ENCODE measurements at places on chromosomes 3 and 15.

- DNase-seq = no peak
Measured at GRCh38 chr3:175608356-175608755, 749.2 kb downstream of the NAALADL2 start.

- DNase-seq = no peak
Measured at GRCh38 chr3:152477422-152477821, 208.7 kb downstream of the MBNL1 start.

DNA sequence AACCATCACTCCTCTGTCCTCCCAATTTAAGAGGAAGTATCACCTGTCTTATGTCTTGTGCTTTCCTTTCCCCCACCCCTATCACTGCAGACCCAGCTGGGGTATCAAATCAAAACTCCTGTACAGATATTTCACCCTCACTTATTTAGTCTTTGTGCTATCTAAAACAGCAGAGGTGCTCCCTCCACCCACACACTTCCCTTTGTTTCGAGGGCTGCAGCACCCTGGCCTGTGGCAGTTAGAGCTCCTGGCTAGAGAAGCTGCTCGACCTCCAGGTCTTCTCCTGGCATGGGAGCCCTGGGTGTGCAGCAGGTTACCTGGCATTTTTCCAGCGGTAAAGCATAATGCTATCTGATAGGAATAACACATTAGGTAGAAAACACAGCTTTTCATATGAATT lies 181.4 kb upstream of the BCL6 start:
- peak; percentile 25 for DNase-seq

DNA sequence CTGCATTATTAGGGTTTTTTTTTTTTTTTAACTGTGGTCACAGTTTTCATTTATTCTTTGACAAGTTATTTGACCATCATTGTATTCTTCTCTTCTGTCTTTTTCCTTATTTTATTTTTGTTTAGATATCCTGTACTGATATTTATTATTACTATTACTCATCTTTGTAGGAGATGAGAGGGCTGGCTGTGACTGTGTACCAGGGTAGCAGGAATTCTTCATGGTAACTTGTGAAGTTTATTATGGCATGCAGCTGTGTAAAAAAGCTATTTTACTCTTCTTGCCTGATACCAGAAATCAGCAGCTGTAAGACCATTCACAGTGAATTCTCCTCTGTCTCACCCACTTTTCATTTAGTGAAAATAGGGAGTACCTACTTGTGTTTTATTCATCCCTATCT lies 44.5 kb downstream of the ATP6V1A start:
- DNase-seq = no peak

GRCh38 chr3:47961815-47962606 lies 54.2 kb downstream of the MAP4 start:
- peak; percentile 7 for DNase-seq

Measured in T-helper 2 cell treated with Interferon-gamma antibody and Interleukin-4, amounts not matched to agents 5 μg/mL and 100 μg/mL, for 36 hours (primary cell).